Uterus (tissue), 4 donors: ENCODE measurements at places on chromosomes 6 and 20.

DNA sequence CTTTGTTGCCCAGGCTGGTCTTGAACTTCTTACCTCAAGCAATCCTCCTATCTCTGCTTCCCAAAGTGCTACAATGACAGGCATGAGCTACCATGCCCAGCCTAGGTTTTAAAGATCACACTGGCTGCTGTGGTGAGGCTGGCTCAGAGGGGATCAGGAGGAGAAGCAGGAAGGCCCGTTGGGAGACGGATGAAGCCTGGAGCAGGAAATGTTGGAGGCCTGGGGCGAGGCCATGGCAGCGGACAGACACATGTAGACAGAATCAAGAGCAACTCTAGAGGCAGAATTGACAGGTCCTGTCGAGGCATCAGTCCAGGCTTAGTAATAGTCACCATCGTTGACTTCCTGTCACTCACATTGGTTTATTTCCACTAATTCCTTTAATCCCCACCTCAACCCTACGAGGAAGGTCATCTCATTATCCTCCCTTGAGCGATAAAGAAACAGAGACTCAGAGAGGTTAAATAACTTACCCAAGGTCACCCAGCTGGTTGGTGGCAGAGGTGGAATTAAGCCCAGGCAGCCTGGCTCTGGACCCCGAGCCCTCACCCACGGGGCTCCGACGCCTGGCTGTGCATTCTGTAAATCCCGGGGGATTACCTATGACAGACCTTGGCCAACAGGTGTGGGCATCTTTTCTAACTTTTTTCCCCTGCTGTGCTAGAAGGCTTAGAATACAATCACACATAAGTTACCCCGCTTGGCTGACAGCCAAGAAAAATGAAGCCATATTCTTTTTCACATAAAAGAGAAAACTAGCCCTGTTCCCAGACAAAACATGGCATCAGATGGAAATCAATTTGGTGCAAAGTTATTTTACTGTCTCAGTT is 113.4 kb downstream of the EYA2 start:
- DNase-seq: no peak

GRCh38 chr6:17064975-17065374 is 36.9 kb upstream of the STMND1 start:
- DNase-seq: no peak

DNA sequence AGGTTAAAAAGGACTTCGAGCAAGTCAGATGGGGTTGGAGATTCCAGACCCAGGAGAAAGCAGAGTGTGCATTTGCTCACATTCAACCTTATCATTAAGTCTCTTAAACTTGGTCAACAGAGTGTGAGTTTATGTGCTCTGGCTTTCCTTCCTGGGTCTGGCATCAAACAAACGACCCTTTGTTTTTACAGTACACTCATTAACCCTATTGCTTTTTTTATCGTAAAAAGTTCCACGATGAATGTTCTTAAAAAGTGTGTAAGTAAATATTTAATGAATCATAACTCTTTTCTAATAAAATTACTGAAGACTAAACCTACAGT is 2.5 kb downstream of the FYN start:
- no peak for DNase-seq

- DNase-seq: no peak
Measured at GRCh38 chr6:162728706-162729105, 932 bp downstream of the PACRG start.

- no peak for DNase-seq
Measured at GRCh38 chr20:47952023-47952564, 166.8 kb upstream of the SULF2 start.

- DNase-seq: no peak
Measured at GRCh38 chr6:147758303-147758702, 249.8 kb downstream of the SAMD5 start.

DNA sequence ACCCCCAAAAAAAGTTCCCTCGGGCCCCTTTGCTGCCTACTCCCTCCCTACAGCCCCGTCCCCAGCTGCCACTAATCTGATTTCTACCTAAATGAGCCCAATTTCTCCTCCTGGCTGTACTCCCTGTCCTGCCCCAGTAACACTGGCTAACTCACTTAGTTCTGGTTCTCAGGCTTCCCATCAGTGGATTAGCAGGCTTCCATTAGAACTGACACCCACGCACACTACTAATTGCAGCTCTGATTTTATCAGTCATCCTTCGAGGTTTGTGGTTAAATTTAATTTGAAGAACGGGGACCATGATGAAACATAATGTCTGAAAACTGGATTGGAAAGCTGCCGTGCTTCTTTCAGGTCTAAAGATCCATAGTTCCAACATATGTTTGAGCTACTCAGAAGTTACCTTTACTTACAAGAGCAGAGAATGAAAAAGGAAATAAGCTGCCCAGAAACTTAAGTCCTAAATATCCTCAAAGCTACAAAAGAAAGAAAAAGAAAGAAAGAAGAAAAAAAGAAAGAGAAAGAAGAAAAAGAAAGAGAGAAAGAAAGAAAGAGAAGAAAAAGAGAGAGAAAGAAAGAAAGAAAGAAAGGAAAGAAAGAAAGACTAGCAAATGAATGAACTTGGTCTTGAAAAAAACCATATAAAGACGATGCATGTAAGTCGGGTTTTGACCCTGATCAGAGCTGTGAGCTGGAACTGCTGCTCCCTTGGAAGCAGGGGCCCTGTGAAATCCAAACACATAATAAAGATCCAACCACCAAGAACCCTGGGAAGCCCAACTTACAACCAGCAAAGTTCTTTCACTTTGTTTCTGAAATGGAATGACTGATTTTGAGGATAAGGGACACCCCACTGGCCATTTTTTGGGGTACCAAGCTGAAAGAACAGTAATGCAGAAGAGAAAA is 51.7 kb downstream of the CNKSR3 start:
- no peak for DNase-seq

DNA sequence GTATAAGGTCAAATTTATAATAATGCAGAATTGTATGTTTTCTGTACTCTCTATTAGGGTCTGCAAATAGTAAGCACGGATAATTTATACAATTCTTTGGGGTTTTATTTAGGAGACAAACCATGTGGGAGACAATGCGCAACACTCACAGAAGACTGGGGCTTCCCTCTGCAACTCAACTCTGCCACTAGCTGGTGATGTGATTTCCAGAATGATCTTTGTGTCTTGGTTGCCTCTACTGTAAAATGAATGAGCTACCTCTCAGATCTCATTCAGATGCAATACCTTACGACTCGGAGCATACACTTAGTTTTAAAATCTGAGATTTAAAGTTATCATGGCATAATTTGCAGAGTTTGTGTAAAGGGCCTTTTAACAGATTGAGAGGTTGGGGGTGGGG is 6.4 kb downstream of the MAN1A1 start:
- no peak for DNase-seq

DNA sequence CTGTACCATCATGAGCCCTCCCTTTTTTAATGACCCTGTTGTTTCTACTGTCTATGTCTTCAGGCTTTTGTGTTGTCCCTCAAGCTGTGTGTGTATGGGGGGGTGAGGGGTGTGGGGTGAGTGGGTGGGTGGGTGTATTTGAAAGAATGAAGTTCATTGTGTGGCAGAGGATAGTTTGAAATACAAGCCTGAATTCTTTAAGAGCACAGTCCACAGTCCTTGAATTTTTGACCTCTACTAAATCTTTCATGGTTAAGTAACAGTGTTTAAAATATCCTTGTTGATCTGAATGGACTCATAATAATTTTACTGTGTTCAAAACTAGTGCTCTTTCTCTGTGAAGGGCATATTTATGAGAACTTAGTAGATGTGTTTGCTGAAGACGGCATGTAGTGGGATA is 10.0 kb downstream of the MRAP2 start:
- no peak for DNase-seq

DNA sequence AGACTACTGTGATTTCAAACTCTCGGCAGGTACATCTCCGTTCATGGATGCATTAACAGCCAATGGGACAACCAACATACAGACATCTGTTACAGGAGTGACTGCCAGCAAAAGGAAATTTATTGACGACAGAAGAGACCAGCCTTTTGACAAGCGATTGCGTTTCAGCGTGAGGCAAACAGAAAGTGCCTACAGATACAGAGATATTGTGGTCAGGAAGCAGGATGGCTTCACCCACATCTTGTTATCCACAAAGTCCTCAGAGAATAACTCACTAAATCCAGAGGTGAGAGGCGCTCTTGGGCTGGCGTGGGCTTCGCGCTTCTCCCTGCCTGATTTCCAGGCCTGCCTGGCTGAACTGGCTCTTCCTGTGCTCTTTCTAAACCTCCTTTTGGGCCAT is 68.4 kb downstream of the RPP40 start:
- no peak for DNase-seq

DNA sequence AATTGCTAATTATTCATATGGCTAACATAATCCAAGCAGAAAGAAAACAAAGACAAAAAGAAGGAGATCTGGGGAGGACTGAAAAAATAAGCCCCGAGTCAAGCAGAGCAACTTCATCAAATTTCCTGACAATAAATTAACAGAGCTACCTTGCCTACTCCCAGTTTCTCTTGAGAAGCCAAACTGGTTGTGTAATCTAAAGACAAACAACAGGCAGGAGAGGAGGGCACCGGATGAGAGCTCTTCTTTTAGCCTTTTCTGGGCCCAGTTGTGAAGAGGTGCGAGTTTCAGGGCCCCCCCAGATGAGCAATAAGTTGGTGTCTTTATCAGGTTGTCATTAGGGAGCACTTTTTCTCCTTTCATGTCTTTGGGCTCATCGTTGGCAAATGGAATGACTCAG is 197.1 kb upstream of the PCSK2 start:
- no peak for DNase-seq

DNA sequence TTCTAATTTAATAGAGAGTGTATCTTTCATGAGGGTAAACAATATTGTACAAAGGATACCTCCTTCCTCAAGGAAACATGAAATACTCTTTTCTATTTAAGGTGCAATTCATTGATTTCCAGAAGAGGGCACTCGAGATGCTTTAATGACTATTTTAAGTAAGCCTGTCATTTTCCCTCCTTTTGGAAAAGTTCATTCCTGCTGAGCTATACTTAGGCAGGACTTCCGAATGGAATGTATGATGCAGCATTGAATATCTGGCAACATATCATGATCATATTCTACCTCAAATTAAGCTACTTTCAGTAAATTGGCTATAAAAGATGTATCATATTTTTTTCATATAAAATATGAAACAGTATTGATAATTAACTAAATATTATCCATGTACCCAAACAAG is 5.0 kb downstream of the DST start:
- DNase-seq: no peak

- peak; percentile 35 for DNase-seq
Measured at GRCh38 chr20:2688041-2688591, 4.5 kb upstream of the EBF4 start.

DNA sequence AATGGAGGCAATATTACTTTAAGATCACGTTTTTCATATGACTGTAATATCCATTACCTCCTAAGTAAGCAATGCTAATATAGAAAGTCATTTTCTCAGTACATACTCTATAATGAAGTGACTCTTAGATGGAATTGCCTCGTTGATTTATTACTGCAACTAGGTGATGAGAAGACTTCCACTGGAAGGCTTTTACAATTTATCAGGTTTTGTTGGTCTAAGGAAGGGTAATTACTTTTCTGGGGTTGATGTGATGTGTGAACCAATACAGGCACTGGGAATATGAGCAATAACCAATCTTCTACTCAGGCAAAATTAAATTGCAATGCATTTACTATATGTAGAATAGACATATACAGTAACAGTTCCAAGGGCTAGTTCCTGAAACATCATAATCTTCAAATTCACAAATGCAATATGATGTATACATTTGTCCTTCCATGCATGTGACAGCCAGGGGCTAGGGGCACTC is 635.0 kb downstream of the QKI start:
- no peak for DNase-seq

- DNase-seq: no peak
Measured at GRCh38 chr6:159098636-159099106, 53.9 kb upstream of the TAGAP start.

DNA sequence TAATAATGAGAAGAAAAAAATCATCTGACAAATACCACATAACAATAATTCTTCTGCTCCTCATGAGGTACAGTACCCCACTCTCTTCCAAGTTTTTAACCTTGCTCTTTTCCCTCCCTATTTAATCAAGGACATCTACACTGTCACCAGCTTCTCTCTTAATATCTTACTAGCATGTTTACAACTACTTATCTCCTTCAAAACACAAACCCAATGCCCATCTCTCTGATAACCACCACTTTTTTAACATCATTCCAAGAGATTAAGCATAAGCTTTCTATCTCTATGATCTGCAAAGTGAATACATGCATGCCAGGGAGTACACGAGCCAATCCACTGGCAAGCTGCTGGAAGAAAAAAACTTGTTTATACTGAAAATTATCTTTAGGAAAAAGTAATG is 10.3 kb downstream of the CEP85L start:
- no peak for DNase-seq

DNA sequence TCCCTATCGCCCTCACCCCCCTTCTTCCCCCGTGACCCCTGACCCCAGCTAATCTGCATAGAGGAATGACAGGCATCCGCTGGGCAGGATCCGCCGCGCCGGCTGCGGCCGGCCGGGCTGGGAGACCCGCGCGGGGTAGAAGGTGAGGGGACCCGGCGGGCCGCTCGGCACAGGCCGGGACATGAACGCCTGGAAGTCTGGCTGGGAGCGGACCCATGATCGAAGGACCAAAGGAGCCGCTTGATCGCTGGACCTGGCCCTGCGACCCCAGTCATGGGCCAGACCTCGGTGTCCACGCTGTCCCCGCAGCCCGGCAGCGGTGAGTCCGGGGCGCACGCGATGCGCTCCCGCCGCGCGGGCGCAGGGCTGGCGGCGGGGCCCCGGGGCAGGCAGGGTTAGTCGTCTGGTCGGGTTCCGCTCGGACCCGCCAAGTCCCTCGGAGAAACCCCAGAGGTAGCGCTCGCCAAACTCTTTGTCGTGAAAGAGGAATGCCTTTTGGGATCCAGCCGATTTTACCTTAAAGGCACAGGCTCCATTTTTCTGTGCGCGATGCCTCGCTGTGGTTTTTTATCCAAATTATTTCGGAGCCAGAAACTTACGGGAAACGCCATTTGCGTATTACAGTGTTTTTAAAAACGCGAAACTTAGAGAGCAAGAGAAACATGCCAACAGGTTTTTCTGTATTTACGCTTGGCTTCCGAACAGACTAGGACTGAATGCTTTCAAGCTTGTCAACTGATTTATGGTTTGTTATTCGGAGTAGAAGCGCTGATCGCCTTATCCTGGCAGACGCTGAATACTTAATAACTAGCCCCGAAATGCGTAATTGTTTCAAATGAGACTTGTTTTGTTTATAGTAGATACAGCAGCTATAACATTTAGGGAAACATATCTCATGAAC is at the start of gene PHACTR2:
Gene PHACTR2 (plus strand): TSS at position 75 of the 901 bp plus-strand sequence. CDS start 199 bp downstream, at position 274.
- DNase-seq: peak; percentile 76

DNA sequence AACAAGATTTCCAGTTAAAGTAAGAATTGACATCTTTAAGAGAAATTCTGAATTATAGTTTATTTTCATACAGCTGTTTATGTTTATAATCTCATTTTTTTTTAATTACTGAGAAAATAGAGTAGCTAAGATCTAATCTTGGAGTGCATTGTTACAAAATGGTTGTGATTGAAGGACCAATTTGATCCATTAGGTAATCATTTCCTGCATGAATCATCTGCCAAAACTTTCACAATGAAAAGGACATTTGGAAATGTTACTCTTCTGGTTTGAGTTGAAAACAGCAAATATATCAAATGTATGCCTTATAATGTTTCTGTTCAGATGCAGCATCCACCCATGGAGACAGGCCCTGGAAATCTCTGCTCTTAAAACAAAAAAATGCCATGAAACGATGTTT is 19.0 kb downstream of the TUBB2A start:
- DNase-seq: no peak

- no peak for DNase-seq
Measured at GRCh38 chr6:31737991-31738979, 1.5 kb upstream of the MSH5 start.

GRCh38 chr6:170140129-170140528 is 150.7 kb downstream of the DLL1 start:
- DNase-seq: no peak
